Amniotic stem cell (primary cell): ENCODE measurements at places on chromosomes 2 and 18.

- no peak for DNase-seq
Measured at GRCh38 chr18:3205239-3205638, 14.5 kb downstream of the MYOM1 start.

DNA sequence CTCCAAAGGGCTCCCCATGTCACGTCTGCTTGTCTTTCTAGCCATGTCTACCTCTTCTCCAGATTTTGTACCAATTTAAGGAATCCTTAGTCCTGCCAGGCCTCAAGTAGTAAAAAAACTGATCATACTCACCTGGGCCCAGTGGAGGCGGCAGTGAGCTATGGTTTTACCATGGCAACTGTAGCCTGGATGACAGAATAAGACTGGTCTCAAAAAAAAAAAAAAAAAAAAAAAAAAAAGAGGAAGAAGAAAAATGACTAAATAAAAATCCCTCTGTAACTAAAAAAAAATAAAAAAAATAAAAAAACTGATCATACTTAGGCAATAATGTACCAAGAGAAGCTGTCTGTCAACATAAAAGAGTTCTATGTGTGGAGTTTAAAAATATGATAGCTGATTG lies 221.6 kb downstream of the NR4A2 start:
- no peak for DNase-seq

DNA sequence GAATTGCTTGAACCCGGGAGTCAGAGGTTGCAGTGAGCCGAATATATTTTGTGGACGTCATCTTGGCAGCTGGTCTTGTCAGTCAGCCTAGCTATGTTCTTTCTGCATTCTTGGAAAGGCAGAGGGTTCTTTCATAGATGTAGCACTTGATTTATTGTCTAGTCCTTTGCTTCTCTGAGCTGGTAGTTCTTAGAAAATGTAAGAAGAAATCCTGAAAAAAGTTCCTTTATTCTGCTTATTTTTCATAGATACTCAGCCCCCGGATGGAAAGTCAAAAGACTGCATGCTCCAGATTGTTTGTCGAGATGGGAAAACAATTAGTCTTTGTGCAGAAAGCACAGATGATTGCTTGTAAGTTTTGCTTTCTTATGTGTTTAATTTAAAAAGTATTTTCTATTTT lies 21.3 kb downstream of the PLEKHB2 start:
- DNase-seq, result no peak

GRCh38 chr2:179612591-179613298 lies 248.7 kb downstream of the ZNF385B start:
- no peak for DNase-seq

GRCh38 chr2:42142547-42143184 lies 26.5 kb upstream of the EML4 start:
- DNase-seq, result no peak

DNA sequence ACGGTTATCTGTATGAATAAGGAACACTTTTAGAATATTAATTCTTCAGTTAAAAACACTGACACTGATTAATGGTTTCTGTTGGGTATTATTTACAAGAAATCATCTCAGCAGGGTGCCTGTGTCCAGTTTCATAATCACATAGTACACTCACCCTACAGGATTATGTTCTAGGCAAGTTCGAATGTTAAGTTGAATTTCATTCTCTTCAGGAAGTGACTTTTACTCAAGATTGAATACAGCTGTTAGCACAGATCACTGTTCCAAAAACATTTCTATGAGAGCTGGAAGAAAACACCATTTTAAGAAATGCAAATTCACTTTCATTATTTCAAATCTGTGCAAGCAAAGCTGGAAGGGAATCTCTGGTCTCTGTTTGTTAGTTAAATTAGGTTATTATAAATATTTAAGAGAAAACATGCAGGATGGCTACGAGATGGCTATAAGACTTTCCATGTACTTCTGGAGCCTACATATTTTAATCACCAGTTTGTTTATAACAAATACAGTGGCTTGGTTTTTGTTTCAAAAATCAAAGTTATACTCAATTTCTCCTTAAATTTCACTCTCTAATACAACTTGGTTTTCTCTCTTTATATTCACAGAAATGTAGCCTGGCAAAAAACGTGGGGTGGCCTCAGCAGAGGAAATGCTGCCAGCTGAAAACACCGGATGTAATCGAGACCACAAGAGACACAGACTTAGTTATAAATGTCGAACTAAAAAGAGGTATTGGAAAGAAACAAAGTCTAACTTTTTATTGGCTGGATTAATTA lies 65.8 kb downstream of the RBMS1 start:
- peak; percentile 6 for DNase-seq

DNA sequence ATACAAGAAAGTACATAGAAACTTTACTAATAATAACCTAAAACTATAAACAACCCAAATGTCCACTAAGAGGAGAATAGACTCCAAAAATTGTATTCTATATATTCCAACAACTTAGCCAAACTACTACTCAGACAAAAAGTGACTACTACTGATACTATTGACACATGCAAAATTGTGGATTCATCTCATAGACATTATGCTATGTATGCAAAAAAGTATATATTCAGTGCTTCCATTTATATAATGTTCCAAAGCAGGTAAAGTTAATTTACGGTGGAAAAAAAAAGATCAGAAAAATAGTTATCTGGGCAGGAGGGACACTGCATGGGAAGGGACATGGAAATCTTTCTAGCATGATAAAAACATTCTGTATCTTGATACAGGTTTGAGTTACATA lies 62.0 kb upstream of the SRD5A2 start:
- DNase-seq, result no peak

DNA sequence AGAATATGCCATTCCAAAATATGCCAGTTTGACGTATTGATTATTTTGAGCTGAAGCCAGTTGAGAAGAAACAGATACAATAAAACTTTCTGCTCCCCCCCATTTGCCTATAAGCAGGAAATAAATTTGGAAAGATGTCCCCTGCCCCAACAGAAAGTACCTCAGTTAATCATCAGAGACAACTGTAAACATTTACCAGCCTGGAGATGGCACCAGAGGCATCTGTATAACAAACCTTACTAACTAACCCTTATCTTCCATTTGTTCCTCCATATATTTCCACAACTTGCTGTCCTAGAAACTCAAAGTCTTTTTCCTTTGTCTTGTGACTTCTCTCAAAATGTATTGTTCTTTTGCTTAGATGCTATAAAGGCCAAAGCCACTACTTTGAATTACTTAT lies 93.8 kb downstream of the AKAIN1 start:
- no peak for DNase-seq

GRCh38 chr18:69330385-69331005 lies 70.2 kb upstream of the DOK6 start:
- no peak for DNase-seq

- no peak for DNase-seq
Measured at GRCh38 chr2:48943436-48943835, 187.9 kb upstream of the LHCGR start.

GRCh38 chr2:108612514-108613183 lies 78.4 kb downstream of the LIMS1 start:
- DNase-seq, result no peak

DNA sequence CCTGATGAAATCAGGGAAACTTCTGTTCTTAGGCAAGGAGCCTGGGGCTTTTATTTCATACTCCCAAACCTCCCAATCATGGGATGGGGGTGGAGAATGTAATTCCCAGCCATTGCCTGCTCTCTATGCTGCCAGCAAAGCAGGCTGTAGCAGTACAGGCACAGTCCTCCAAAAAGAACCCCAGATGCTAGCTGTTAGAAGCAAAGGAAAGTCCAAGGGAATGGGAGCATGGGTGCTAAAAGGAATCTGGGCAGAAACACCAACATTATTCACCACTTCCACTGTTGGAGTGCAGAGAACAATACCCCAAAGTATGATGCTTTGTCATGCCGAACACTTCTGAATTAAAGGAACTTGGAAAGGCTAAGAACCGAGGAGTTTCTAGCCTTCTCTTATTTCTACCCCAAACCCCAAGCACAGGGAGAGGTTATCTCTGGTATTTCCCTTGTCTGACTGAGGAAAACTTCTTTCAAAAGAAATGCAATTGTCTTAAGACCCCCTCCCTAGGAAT lies 24.7 kb downstream of the MDH1 start:
- no peak for DNase-seq

GRCh38 chr18:75524181-75524580 lies 96.7 kb upstream of the SMIM21 start:
- no peak for DNase-seq

- DNase-seq, result no peak
Measured at GRCh38 chr2:207813942-207814341, 44.2 kb upstream of the FZD5 start.

DNA sequence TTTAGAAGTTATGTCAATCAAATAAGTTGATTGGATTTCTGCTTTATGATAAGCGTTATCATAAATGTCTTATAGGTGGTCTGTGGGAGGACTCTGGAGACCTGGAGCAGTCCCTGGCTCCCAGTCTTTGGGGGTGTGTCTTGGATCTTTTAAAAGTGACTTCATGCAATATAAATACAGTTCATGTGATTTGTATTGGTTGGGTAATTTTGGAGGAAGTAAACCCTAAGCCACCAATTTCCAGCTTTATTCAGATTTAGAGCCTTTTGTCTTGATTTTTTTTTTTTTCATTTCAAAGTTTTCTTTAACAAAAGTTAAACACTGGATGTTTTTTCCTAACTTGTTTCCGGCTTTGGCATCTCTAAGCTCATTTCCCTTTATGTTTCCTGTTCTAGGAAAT lies 68.8 kb downstream of the MAP4K4 start:
- DNase-seq, result no peak

GRCh38 chr2:16653799-16654198 lies 11.8 kb downstream of the CYRIA start:
- no peak for DNase-seq

GRCh38 chr2:202450785-202451184 lies 74.7 kb downstream of the BMPR2 start:
- DNase-seq, result no peak

DNA sequence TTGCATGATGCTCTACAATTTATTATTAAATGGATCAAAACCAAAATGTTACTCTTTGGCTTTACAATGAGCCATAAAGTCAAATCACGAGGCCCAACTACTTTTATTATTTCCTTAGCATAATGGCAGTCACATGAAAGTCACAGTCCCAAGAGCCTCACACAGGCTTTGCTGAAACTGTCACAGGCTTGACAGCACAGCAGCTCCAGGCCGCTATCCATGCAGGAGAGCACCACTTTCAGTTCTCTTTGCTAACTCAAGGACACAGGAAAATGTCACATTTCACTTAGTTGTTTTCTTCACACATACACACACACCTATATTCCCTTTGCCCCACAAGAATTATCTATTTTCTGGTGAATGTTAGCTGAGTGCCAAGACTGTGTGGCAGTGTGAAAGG lies 11.1 kb upstream of the MSGN1 start:
- no peak for DNase-seq

GRCh38 chr2:190789074-190790004 lies 91.3 kb upstream of the GLS start:
- DNase-seq, result no peak

GRCh38 chr2:100956081-100956480 lies 46.0 kb upstream of the RPL31 start:
- DNase-seq, result no peak

GRCh38 chr2:128631698-128632500 lies 313.2 kb upstream of the HS6ST1 start:
- no peak for DNase-seq

DNA sequence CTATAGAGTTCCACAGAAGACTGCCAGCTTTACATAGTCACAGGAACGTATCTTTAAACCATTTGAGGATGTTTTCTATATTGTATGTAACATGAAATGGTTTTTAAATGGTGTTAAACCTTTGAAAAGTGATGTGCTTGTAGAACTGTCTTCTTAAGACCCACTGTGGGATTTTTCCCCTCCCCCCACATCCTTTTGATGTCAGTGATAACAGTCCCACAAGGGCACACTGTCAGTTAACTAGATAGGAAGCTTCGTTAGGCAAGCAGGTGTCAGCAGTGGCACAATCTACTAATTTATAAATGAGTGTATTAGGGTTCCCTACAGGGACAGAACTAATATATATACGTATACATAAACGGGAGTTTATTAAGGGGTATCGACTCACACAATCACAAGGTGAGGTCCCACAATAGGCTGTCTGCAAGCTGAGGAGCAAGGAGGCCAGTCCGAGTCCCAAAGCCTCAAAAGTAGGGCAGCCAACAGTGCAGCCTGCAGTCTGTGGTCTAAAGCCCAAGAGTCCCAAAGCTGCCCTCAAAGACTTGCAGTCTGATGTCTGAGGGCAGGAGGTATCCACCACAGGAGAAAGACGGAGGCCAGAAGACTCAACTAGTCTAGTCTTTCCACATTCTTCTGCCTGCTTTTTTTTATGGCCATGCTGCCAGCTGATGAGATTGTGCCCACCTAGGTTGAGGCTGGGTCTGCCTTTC lies 23.8 kb upstream of the HNRNPLL start:
- DNase-seq, result no peak

GRCh38 chr2:217746808-217747207 lies 256.0 kb downstream of the TNS1 start:
- no peak for DNase-seq

DNA sequence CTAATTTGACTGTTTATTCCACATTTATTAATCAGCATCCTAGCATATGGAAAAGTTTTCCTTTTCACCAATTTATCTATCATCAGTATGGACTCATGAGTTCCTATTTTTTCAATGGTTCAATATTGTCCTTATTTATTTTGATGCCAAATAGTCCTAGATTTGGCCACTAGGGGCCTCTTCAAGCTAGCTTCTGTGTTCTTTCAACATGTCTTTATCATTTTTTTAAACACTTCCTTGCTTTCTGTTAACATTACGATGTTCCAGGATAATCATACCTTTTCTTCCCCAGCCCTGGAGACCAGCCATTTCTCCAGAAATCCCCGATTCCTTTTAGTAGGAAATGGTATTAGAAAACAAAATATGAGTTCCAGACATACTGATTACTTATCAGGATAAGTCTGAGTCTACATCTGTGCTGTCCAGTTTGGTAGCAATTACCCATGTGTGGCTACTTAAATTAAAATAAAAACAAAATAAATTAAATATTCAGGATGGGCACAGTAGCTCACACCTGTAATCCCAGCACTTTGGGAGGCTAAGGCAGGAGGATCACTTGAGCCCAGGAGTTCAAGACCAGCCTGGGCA lies 70.6 kb downstream of the RPE start:
- DNase-seq, result no peak

- no peak for DNase-seq
Measured at GRCh38 chr2:120596191-120596811, 139.4 kb upstream of the GLI2 start.

DNA sequence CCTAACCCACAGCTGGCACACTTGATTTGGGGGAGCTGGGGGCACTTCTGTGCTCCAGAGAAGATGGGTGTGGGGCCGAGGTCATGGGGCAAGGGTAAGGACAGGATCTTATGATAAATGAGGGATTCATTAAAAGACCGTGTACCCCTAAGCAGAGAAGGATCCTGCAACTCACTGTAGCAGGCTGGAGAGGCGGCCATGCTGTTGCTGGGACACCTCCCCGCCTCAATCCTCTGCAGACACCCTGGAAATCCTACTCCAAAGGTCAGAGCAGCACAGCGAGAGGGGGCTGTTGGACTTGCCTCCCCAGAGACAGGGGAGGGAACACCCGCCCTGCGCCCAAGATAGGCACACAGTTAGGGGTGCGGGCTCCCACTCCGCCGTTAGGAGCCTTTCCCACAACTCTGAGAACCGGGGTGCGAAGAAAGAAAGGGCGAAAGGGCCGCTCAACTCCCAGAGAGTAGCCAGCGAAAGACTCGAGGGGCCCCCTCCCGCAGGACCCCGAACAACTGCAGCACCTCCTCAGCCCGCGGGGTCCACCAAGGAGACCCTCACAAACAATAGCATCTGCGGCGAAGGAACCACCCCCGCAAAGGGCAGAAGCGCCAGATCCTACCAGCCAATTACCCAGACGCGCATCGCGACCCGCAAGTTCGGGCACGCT lies 1.4 kb downstream of the PARD6G start:
- no peak for DNase-seq
